ENCODE measurements at places on chromosomes 6 and 20. TPM values are rescaled to one million over a fixed set of nuclear protein-coding genes. Genes with fewer than 3 reads are reported as not detected.

DNA sequence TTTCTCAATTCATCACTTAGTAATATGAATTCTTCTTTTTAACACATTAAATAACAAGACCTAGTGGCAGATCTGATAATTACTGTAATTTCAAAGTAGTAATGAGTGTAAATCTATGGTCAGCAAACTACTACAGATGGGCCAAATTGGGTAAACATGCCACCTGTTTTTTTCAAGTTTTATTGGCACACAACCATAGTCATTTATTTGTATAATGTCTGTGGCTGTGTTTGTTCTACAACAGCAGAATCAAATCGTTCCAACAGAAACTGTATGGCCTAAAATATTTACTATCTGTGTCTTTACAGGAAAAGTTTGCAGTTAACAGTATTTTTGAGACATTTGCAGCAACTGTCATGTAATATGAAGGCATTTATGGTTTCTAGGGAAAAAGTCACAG is 86.1 kb upstream of the EYA2 start:
- H3K27ac ChIP-seq, result no peak overlapping the region
- H3K36me3 ChIP-seq, result no peaks in the 10 kb centered on the region
- no peaks in the 10 kb centered on the region for H3K27me3 ChIP-seq
- DNase-seq, result no peak
- H3K4me1 ChIP-seq, result no peaks in the 10 kb centered on the region

DNA sequence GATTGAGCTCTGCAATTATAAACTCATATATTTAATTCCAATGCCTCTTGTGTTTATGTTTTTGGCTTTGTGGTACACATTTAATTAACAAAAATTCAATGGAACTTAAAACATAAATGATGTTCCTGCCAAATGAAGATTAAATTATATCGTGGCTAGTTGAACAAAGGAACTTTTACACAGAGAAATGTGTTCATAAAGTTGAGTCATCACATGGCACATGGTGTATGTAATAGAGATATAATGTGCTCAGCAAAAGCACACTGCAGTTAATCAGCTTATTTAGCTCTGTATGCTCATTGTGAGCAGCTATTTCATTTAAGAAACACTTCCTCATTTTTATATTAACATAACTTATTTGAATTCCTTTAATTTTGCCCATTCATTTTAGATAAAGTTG is 1295.6 kb upstream of the CITED2 start:
- H3K36me3 ChIP-seq, result no peaks in the 10 kb centered on the region
- no peaks in the 10 kb centered on the region for H3K4me1 ChIP-seq
- H3K27ac ChIP-seq, result no peak overlapping the region
- H3K4me3 ChIP-seq, result no peak overlapping the region
- H3K27me3 ChIP-seq, result no peaks in the 10 kb centered on the region

- no peak for DNase-seq
- H3K27ac ChIP-seq, result no peak overlapping the region
- H3K36me3 ChIP-seq, result no peaks in the 10 kb centered on the region
- H3K4me1 ChIP-seq, result no peaks in the 10 kb centered on the region
These were observed 19.1 kb upstream of the TMEM217 start for GRCh38 chr6:37277001-37277409.

DNA sequence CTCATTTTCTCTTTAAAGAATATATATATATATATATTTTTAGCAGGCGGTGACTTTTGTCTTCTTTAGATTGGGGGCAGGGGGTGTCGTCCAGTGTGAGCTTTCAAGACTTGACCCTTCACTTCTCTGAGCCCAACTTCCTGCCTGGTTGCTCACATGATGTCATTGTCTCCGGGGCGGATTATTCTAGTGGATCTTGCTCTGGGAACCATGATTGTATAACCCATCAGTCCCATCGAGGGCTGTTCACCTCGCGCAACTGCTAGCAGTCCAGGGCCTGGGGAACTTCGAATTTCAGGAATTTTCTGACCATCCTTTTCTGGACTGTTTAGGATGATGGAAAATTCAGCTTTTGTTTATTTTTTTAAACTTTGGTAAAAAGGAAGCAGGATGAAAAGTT is 1.0 kb downstream of the IGF2R start:
- peak; percentile 46 for DNase-seq
- peaks cover 13% of the 10 kb centered on the region for H3K4me1 ChIP-seq
- no peaks in the 10 kb centered on the region for H3K27me3 ChIP-seq
- H3K27ac ChIP-seq, result peak overlapping the region; percentile 96

DNA sequence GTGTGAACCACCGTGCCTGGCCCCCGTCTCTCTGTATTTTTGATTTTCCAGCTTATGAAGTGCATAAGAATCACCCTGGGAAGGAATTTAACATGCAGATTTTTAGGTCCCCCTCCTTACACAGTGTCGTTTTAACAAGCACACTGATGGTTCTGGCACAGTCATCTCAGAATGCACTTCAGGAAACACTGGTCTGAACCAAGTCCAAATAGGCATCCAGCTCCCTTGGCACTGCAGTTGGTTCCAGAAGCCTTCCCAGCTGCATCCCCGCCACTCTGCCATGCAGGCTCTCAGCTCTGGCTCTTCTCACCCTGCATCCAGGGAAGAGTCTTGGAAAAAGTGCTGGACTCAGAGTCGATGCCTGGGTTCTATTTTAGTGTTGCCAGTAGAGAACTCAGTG is 20.1 kb downstream of the RIPOR2 start:
- no peaks in the 10 kb centered on the region for H3K27me3 ChIP-seq
- no peaks in the 10 kb centered on the region for H3K4me1 ChIP-seq
- no peak overlapping the region for H3K27ac ChIP-seq
- DNase-seq, result no peak
- no peak overlapping the region for H3K4me3 ChIP-seq

GRCh38 chr6:12593771-12594529 is 122.6 kb upstream of the PHACTR1 start:
- H3K36me3 ChIP-seq, result no peaks in the 10 kb centered on the region
- no peak for DNase-seq
- no peak overlapping the region for H3K4me3 ChIP-seq
- no peaks in the 10 kb centered on the region for H3K4me1 ChIP-seq
- H3K27me3 ChIP-seq, result no peaks in the 10 kb centered on the region

DNA sequence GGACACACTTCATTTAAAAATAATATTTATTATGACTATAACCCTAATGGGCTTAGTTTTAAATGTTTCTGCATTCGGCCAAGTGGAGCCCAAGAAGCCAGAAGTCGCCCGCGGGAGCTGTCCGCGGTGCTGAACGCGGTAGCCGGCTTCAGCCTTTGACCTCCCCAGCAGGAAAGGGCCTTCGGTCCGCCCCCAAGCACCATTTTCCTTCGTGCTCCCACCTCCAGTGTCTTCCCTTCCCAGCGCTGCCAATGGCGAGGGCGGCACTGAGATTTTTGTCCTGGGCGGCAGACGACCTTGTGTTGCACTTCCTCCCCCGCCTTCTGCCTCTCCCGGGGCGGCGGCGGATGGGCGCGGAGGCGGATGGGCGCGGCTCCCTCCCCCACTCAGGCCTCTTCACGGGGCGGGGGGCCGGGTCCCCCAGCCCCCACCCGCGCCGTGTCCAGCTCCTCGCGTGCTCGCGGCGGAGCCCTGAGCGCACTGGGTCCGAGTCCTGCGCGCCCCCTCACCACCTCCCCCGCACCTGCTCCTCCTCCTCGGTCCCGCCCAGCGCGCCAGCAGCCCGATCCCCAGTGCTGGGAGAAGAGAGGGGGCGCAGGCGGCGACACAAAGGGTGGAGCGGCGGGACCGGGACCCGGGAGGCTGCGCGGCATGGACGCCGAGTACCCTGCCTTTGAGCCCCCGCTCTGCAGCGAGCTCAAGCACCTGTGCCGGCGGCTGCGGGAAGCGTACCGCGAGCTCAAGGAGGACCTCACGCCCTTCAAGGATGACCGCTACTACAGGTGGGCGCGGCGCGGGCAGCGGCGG is 23.6 kb upstream of the TMEM181 start:
- H3K4me3 ChIP-seq, result peak overlapping the region; percentile 22
- no peaks in the 10 kb centered on the region for H3K4me1 ChIP-seq
- H3K36me3 ChIP-seq, result no peaks in the 10 kb centered on the region

DNA sequence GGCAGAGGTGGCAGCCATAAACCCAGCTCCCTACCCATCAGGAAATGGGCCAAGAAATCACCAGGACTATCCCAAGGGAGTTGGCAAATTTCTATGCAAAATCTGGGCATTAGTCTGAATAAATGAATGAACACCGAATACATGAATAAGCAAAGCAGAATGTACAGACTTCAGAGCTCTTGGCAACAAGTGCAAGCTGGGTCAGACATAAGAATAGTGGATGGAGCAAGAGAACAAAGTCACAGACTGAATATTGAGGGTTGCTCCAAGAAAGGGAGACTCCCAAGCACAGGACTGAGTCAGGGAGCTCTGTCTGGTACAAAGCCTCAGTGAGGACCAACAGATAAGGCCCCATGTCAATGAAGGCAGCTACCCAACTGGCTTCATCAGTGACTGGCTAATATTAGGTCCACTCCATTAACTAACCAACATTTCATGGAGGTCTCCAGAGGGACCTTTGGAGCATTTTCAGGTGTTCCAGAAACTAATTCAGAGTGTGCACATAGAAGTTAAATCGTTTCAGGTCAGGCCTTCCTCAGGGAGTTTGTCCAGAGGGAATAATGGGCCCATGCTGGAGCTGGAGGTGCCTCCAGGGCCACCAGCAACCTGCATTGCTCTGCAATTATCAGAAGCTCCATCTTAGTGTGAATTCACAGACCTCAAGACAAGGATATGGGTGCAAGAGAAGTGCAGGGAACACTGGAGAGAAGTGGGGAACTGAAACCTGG is 191.5 kb upstream of the RALGAPA2 start:
- no peaks in the 10 kb centered on the region for H3K27me3 ChIP-seq
- H3K4me1 ChIP-seq, result no peaks in the 10 kb centered on the region
- no peaks in the 10 kb centered on the region for H3K36me3 ChIP-seq
- H3K27ac ChIP-seq, result no peak overlapping the region
- no peak for DNase-seq

DNA sequence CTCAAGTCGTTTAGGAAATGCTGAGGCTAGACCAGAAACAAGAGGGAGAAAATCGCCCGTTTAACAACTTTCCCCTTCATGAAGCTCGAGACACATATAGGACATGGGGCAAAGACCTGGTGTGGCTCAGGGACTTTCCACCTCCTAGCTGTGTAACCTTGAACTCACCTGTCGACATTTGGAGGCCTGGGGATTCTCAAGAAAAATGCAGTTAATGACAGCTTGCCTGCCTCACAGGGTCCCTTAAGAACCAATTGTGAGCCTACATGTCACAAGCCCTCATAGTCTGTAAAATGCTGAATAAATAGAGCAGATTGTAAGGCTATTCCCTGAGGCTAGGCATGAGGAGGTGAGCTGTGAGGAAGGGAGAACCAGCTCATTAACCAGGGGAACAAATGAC is 35.1 kb downstream of the MGME1 start:
- DNase-seq, result no peak
- H3K4me3 ChIP-seq, result no peak overlapping the region
- H3K4me1 ChIP-seq, result no peaks in the 10 kb centered on the region
- no peak overlapping the region for H3K27ac ChIP-seq
- no peaks in the 10 kb centered on the region for H3K27me3 ChIP-seq

DNA sequence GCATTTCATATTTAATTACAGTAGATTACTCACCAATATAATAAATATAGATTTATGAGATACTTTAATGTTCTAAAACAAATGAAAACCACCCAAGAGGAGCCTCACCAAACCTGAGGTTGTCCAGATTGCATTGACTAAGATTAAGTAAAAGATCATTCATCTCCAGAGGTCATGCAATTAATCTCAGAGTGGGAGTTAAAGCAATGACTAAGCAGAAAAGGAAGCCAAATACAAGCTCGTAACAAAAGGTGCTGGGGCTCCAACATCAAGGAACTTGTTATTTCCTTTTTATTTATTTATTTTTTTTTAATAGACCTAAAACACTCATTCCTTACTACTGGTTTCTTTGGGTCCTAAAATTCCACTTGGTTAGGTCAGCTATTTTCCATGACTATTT is 57.7 kb downstream of the RSPO3 start:
- H3K4me3 ChIP-seq, result no peak overlapping the region
- no peaks in the 10 kb centered on the region for H3K27me3 ChIP-seq
- H3K36me3 ChIP-seq, result no peaks in the 10 kb centered on the region

GRCh38 chr20:43564993-43565757 is 6.3 kb downstream of the SGK2 start:
- H3K4me3 ChIP-seq, result no peak overlapping the region
- no peaks in the 10 kb centered on the region for H3K4me1 ChIP-seq
- H3K27me3 ChIP-seq, result no peaks in the 10 kb centered on the region
- no peak overlapping the region for H3K27ac ChIP-seq

GRCh38 chr20:63969838-63970713 is at the start of gene ZNF512B:
Gene ZNF512B, minus strand, starts transcription at chr20:63969930. Its CDS starts 1,980 bp downstream, at chr20:63967950.
- H3K4me1 ChIP-seq, result no peaks in the 10 kb centered on the region
- DNase-seq, result peak; percentile 66
- H3K27me3 ChIP-seq, result no peaks in the 10 kb centered on the region
- peak within 1 kb of the TSS; percentile 80 for H3K27ac ChIP-seq

DNA sequence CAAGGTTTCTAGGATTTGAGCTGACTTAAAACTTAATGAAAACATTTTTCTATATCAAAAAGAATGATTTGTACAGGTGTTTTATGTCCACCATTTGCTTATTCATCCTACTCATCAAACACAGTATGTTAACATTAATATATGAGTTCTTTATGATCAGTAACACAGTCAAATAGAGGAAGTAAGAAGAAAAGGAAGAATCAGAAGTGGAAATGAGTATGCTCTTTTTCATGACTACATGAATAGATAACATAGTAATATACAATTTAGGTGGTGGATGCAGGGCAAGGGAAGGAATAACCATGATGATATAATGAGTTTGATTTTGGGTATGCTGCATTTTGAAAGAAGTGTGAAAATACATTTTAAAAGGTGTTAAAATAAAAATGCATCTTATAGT is 16.5 kb downstream of the KPNA5 start:
- DNase-seq, result no peak
- H3K4me1 ChIP-seq, result no peaks in the 10 kb centered on the region
- H3K27ac ChIP-seq, result no peak overlapping the region
- no peaks in the 10 kb centered on the region for H3K36me3 ChIP-seq
- no peaks in the 10 kb centered on the region for H3K27me3 ChIP-seq

- no peak overlapping the region for H3K27ac ChIP-seq
- peaks cover 47% of the 10 kb centered on the region for H3K27me3 ChIP-seq
- no peak for DNase-seq
- H3K36me3 ChIP-seq, result no peaks in the 10 kb centered on the region
- no peak overlapping the region for H3K4me3 ChIP-seq
These were observed 9.7 kb downstream of the LINC00237 start for GRCh38 chr20:21096321-21097043.

GRCh38 chr20:38196592-38196991 is 31.5 kb upstream of the TGM2 start:
- H3K4me1 ChIP-seq, result no peaks in the 10 kb centered on the region
- no peak overlapping the region for H3K4me3 ChIP-seq
- H3K27ac ChIP-seq, result no peak overlapping the region
- peak; percentile 58 for DNase-seq

Gene NCOA5
- 25.9 TPM for total RNA-seq

Gene CLDN20
- not detected for total RNA-seq

Gene SLC16A10
- total RNA-seq, result 1.2 TPM

Gene HS3ST5
- 0.48 TPM for total RNA-seq

Gene ADGRB3
- total RNA-seq, result 6.4 TPM

Gene TNFAIP3
- total RNA-seq, result 18.2 TPM

Gene SUN5
- not detected for total RNA-seq

Gene C20orf141
- total RNA-seq, result not detected

Gene GTSF1L
- total RNA-seq, result not detected

Gene CD109
- 30.6 TPM for total RNA-seq

Gene MDC1
- total RNA-seq, result 16.0 TPM

Gene C6orf163
- total RNA-seq, result 8.6 TPM

Gene HDGFL1
- total RNA-seq, result not detected

Gene DPPA5
- total RNA-seq, result not detected

All from uterus (tissue), 4 donors.